ENCODE measurements at places on chromosomes 7 and 10.

GRCh38 chr7:120344276-120344675 is 71.3 kb downstream of the KCND2 start:
- DNase-seq: no peak

DNA sequence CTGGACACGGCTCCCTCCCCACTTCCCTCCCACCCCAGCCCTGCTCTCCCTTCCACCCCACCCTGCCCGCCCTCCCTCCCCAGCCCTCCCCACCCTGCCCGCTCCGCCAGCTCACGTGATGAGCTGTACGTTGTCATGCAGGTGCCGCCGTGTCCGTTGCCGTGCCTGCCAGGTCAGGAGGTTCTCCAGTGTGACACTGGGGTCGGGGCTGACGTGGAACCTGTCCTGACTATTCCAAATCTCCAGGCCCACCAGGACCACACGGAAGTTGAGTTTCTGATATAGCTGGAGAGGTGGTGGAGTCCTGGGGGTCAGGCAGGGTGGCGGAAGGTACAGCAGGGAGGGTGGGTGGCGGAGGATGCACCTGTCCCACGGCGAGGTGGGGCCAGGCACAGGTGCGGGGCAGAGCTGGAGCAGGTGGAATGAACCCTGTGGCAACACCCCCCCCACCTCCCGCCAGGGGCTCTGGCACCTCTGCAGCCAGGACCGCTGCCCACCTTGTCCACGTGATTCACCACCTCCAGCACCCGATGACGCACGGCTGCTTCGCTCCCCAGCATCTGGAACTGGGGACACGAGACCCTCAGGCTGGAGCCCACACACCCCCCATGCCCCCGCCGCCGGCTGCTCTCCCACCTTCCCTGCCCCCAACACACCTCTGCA is 4.2 kb downstream of the ADAM8 start:
- DNase-seq: no peak

- no peak for DNase-seq
Observed at GRCh38 chr10:38093816-38094157, 350 bp upstream of the ZNF37A start.

DNA sequence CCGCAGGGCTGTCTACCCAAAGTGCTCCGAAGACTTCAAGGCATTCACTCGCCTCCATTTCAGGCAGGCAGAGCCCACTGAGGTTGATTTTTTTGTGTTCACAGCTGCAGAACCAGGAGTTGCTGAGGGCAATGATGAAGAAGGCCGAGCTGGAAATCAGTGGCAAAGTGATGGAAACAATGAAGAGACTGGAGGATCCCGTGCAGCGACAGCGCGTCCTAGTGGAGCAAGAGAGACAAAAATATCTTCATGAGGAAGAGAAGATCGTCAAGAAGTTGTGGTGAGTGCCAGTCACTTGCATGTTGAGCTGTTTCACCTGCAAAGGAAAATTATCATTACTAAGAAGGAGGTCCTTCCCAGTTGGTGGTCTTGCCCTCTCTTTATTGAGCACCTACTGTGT is 210.5 kb downstream of the ARHGAP21 start:
- DNase-seq: no peak

GRCh38 chr7:64192148-64192704 is 14.8 kb upstream of the ZNF735 start:
- no peak for DNase-seq

GRCh38 chr10:118403967-118404366 is 61.8 kb upstream of the FAM204A start:
- DNase-seq: no peak

DNA sequence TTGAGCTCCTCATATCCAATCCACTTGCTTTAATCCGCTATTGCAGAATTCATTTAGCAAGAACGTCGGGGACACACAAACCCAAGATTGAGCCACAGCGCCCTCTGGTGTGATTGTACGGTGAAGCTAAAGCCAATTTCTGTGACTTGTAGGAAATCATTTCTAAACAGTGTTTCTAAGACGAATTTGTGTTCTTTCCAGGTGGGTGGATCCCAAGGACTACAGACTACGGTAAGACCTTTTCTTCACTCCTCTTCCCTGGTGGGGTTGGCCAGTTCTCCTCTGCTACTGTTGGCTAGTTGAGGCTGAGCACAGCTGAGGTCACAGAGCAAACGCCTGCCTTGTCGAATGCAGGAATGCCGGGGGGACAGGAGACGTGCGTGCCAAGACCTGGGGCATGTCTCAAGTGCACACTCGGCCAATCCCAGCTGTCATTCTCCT is 5.2 kb downstream of the DMBT1 start:
- peak; percentile 89 for DNase-seq

DNA sequence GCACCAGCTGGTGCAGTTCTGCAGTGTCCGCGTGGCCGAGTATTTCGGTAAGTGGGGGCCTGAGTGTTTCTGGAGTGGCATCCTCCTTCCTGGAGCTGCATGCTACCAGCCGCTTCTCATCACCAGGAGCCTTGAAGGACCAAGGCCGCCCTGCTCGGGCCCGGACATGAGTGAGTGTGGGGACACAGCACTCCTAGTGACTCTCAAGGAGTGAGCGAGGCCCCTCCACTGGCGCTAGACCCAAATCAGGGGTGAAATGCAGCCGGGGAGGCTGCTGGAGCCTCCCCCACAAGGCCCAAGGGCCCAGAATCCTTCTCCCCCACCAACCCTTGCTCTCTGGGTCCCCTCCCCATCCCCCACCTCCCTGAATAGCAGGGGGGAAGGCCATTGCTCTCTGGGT is 48.0 kb downstream of the CAMK2B start:
- no peak for DNase-seq

GRCh38 chr7:28136420-28136819 is 44.2 kb downstream of the JAZF1 start:
- DNase-seq: no peak

- no peak for DNase-seq
Observed at GRCh38 chr7:134826105-134826504, 46.7 kb downstream of the CALD1 start.

- peak; percentile 79 for DNase-seq
Observed at GRCh38 chr10:35635576-35635975, 6.5 kb downstream of the FZD8 start.

DNA sequence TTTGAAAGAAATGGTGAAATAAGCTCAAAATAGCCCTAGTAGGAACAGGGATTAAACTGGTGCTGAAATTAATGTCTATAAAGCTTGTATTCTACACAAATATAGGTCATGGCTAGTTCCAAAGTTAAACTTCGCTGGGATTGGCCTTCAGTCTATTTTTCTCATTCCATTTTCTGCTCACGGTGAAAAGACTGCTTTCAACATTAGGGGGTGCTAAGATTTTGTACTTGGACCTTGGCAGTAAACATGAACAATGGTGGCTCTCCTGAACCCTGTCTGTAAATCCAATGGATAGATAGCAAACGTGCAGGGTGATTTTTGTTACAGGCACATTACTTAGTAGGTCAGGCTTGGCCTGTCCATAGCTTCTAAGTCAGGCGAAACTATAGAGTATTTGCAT is 36.0 kb upstream of the RSU1 start:
- peak; percentile 73 for DNase-seq

GRCh38 chr10:116049158-116049973 is 223.6 kb downstream of the GFRA1 start:
- DNase-seq: no peak

- DNase-seq: no peak
Observed at GRCh38 chr7:137306748-137307147, 36.8 kb downstream of the PTN start.

- DNase-seq: no peak
Observed at GRCh38 chr10:107497024-107497423, 332.5 kb upstream of the SORCS1 start.
